ENCODE measurements at places on chromosomes 6 and 20. TPM values are rescaled to one million over a fixed set of nuclear protein-coding genes. Genes with fewer than 3 reads are reported as not detected.
A peak's percentile ranks its signal among the peaks of the same experiment; 100 is the strongest.

- peaks cover 36% of the 10 kb centered on the region for H3K4me1 ChIP-seq
- peaks cover 15% of the 10 kb centered on the region for H3K36me3 ChIP-seq
- no peak for DNase-seq
- no peak overlapping the region for H3K27ac ChIP-seq
- H3K27me3 ChIP-seq, result no peaks in the 10 kb centered on the region
Observed at GRCh38 chr20:19774135-19774933, 16.3 kb downstream of the RIN2 start.

DNA sequence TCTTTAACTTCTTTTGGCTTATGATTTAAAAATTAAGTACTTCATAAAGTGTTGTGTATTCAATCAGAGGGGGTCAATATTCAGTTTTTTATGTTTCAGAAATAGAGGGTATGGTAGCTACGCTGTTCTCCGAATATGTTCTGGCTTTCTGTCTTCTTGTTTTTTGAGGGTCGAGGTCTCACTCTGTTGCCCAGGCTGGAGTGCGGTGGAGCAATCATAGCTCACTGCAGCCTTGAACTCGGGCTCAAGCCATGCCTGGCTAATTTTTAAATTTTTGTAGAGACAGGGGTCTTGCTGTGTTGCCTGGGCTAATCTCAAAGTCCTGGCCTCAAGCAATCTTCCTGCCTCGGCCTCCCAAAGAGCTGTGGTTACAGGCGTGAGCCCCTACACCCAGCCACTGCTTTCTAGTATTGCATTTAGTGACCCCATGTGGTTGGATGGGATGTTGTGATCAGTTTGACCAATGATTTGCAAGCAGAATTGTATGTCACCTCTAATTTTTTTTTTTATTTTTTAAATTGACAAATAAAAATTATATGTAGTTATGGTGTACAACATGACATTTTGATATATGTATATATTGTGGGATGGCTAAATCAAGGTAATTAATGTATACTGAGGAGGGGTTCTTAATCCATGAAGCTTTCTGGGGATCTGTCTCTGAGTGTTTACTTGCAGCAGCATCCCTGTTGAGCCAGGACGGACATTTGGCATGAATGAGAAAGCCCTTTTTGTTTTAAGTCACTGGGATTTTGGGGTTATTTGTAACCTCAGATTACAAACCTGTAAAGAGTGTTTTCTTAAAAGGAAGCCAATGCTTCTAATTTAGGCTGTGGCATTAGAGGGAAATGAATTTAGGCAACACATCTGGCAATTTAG, 38.5 kb upstream of the DEK start:
- peaks cover 8% of the 10 kb centered on the region for H3K4me1 ChIP-seq
- DNase-seq, result no peak
- H3K36me3 ChIP-seq, result no peaks in the 10 kb centered on the region
- H3K4me3 ChIP-seq, result no peak overlapping the region

- no peaks in the 10 kb centered on the region for H3K36me3 ChIP-seq
- H3K27me3 ChIP-seq, result peaks cover 10% of the 10 kb centered on the region
- H3K27ac ChIP-seq, result no peak overlapping the region
- peaks cover 28% of the 10 kb centered on the region for H3K4me1 ChIP-seq
Observed at GRCh38 chr6:107699697-107700325, 124.3 kb downstream of the SCML4 start.

DNA sequence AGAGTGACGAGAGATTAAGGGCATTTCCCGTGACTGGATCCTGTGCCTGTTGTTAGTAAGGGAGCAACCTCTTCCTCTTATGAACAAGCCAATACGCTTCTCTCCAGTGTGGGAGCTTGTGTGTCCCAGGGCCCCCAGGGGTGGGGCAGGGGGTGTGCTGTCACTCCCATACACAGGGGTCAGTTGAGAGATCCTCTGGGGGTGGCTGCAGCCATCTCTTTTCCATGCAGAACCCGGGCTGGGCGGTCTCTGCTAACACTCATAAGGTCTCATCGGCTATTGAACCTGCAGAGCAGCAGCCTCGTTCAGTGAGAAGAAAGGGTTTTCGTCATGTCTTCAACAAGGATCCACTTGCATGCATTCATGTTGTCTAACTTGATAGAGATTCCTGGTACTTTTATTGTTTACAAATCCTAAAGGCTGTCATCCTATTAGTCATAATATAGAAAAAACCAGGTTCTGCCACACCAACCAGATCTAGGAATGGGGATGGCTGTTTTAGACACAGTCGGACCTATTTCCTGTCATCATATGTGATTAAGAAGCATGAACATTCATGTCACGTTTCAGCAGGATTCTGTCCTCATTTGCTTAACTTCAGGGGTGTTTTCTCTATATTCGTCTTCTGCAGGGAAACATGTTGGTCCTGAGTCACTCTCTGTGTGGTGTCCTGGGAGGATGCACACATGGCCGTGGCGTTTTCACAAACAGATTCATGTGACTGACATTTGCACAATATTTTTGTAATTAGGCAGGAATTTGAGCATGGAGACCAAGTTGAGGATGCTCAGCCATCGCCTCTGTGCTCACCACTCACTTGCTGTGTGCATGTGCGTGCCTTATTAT, 13.3 kb upstream of the THBS2 start:
- peaks cover 4% of the 10 kb centered on the region for H3K4me1 ChIP-seq
- no peaks in the 10 kb centered on the region for H3K36me3 ChIP-seq
- H3K4me3 ChIP-seq, result no peak overlapping the region
- no peak overlapping the region for H3K27ac ChIP-seq
- peaks cover 7% of the 10 kb centered on the region for H3K27me3 ChIP-seq
- no peak for DNase-seq

DNA sequence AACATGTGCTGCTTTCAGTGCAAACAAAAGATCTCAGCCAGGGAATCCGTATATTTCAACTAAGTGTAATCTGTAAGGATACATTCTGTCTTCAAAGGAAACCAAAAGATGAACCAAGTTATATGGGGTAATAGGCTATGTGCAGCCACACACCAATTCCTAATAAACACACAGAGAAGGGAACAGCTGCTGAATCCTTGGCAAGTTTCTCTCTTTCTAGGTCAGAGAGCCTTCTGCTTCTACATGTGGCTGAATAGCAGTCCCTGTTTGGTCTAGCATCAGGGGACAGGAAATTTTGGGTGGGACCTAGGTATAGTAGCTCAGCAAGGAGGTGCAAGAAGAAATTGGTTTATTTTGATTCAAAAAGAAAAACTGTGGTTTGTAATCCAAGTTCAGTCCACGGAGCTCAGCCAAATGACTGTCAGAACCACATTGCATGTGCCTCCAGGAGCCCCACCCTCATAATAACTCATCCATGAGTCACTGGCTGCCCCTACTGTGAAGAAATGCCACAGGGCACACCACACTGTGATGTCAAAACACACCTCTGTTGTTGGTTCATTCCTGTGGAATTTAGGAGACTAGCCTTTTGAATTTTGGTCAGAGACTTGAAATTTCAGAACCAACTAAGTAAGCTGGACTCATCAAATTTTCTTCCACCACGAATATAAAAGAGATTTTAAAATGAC, 21.1 kb downstream of the SPTLC3 start:
- peak overlapping the region; percentile 89 for H3K27ac ChIP-seq
- peak overlapping the region; percentile 27 for H3K4me3 ChIP-seq
- no peak for DNase-seq
- peaks cover 7% of the 10 kb centered on the region for H3K4me1 ChIP-seq

DNA sequence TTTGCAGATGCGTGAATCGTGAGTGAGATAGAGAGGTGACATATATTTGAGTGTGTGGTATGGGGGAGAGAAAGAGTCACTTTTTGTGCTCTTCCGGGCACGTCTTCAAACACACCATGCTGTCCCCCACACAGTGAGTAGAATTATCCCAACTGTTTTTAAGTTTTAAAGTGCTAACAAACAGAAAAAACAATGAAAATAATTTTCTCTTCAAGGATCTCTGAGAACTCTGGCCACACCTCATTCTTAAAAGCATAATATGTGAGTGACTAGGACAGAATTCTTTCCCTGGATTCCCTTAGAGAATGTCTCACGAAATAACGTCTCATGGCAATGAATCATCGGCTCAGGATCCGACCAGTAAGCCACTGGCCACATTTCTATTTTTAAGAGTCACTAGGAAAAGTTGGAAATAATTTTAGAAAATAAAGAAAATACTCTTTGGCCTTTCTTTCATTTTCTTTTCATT, 235.7 kb upstream of the ZNF217 start:
- peak overlapping the region; percentile 51 for H3K4me3 ChIP-seq
- no peaks in the 10 kb centered on the region for H3K36me3 ChIP-seq
- H3K4me1 ChIP-seq, result peaks cover 30% of the 10 kb centered on the region
- H3K27ac ChIP-seq, result peak overlapping the region; percentile 92
- no peaks in the 10 kb centered on the region for H3K27me3 ChIP-seq
- DNase-seq, result no peak

DNA sequence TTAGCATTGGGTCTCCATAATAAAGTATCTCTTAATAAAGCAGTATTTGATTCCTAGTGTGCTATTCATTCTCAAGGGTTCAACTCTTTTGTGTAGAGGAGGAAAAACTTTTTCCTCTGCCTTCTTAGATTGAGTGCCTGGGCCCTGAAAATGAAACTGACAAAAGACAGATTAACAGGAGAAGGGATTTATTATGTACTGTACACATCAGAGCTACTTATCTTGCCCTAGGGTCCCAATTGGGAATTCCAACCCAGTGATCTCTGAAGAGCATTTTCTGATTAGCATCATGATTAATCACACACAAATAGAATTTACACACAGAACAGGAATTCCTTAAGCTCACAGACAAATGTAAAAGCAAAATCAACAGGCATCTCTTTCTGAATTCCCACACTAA, 128.9 kb downstream of the CD164 start:
- no peak overlapping the region for H3K4me3 ChIP-seq
- H3K27ac ChIP-seq, result no peak overlapping the region
- peaks cover 5% of the 10 kb centered on the region for H3K36me3 ChIP-seq

GRCh38 chr6:30450548-30450908, 38.8 kb upstream of the HLA-E start:
- no peak for DNase-seq
- H3K27ac ChIP-seq, result no peak overlapping the region
- H3K27me3 ChIP-seq, result peaks cover 88% of the 10 kb centered on the region
- H3K4me3 ChIP-seq, result no peak overlapping the region
- no peaks in the 10 kb centered on the region for H3K36me3 ChIP-seq

DNA sequence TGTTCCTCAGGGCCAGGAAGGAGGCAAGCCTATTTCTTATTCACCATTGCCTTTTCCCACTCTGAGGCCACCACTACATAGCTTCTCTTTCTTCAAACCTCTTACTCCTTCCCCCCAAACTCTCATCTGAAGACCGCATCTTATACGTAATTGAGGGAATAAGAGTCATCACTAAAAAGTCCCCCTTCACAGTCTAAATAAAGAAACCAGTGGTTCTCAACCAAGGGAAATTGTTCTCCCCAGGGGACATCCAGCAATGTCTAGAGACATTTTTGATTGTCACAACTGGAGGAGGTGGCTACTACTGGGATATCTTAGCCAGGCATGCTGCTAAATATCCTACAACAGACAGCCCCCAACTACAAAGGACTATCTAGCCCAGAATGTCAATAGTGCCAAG, 327.6 kb upstream of the CNR1 start:
- no peaks in the 10 kb centered on the region for H3K4me1 ChIP-seq
- no peak overlapping the region for H3K27ac ChIP-seq
- peaks cover 2% of the 10 kb centered on the region for H3K27me3 ChIP-seq

- H3K36me3 ChIP-seq, result peaks cover 19% of the 10 kb centered on the region
- no peak for DNase-seq
- H3K4me3 ChIP-seq, result no peak overlapping the region
- H3K27me3 ChIP-seq, result no peaks in the 10 kb centered on the region
- no peak overlapping the region for H3K27ac ChIP-seq
Observed at GRCh38 chr20:19970256-19970765, 46.9 kb upstream of the NAA20 start.

- H3K4me3 ChIP-seq, result peak overlapping the region; percentile 70
- peak overlapping the region; percentile 71 for H3K27ac ChIP-seq
- H3K36me3 ChIP-seq, result peaks cover 47% of the 10 kb centered on the region
Observed at GRCh38 chr20:10654630-10655029, 19.2 kb downstream of the JAG1 start.

DNA sequence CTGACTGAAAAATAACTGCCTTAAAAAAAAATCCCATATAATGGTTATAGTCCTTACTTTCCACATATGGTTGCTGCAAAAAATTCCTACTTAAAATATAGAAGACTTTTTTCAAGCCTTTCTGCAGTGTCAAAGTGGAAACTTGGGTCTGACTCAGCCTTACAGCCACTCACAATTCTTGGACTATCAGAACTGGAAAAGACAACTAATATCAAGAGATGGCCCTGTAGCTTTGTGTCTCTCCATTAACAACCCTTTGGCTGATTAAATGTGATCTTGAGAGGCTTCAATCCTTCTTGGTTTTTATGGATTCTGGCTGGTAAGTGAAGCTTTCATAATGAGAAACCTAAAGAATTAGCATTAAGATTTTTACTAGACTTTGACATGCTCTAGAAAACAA, 307.8 kb downstream of the RNGTT start:
- H3K27ac ChIP-seq, result no peak overlapping the region
- DNase-seq, result no peak
- H3K4me3 ChIP-seq, result no peak overlapping the region
- H3K4me1 ChIP-seq, result no peaks in the 10 kb centered on the region

- H3K27me3 ChIP-seq, result peaks cover 9% of the 10 kb centered on the region
- H3K27ac ChIP-seq, result no peak overlapping the region
- H3K4me1 ChIP-seq, result no peaks in the 10 kb centered on the region
- no peak overlapping the region for H3K4me3 ChIP-seq
Observed at GRCh38 chr20:2280082-2280481, 15.7 kb upstream of the TGM3 start.

DNA sequence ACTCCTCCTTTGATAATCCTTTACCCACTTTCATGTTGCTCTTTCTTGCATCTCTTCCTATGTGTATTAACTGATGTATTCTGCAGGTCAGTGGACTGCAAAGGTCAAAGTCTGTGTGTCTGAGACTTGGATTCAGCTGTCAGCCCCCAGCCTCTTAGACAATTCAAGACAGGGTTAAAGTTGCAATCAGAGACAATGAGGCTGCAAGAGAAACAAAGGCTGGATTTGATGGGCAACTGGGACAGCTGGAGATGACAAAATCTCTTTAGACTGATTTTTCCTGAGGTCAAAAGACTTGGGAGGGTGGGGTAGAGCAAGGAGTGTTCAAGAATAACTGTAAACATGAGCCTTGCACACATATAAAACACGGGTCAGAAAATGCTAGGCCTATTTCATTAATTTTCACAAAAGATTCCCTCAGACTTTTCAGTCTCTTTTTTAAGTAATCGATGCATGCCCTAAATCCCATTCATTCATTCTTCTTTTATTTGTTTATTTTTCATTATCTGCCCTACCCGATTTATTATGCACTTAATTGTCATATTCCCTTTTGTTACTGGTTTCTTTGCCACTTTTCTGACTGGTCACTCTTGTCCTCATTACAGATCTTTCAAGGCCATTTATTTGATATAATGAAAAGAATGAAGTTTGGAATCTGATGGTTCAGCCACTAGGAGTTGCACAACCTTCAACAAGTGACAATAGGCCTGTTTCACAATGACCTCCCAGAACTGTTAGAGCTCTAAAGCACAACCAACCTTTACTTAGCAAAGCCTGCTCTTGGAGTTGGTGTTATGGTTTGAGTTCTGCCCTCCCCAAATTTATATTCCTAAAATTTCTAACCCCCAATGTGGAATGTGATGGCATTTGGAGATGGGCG, 33.8 kb upstream of the AKAP12 start:
- no peak for DNase-seq
- no peaks in the 10 kb centered on the region for H3K36me3 ChIP-seq
- H3K4me1 ChIP-seq, result peaks cover 16% of the 10 kb centered on the region
- H3K27me3 ChIP-seq, result no peaks in the 10 kb centered on the region
- H3K4me3 ChIP-seq, result no peak overlapping the region

- peak overlapping the region; percentile 10 for H3K4me3 ChIP-seq
- H3K27me3 ChIP-seq, result peaks cover 27% of the 10 kb centered on the region
- DNase-seq, result no peak
- H3K4me1 ChIP-seq, result peaks cover 37% of the 10 kb centered on the region
- no peak overlapping the region for H3K27ac ChIP-seq
- no peaks in the 10 kb centered on the region for H3K36me3 ChIP-seq
Observed at GRCh38 chr20:48797850-48798747, 29.7 kb downstream of the PREX1 start.

The SPATS1 gene
- total RNA-seq, result not detected

The HLA-DRA gene
- 2.1 TPM for total RNA-seq

The GRIK2 gene
- total RNA-seq, result 4.8 TPM

The TMEM200A gene
- total RNA-seq, result 18.4 TPM

All from type B pancreatic cell (in vitro differentiated cells).